ENCODE measurements at places on chromosomes 12 and 14. TPM values are rescaled to one million over a fixed set of nuclear protein-coding genes. Genes with fewer than 3 reads are reported as not detected.

The ANKRD9 gene
- total RNA-seq = 17.0 TPM

The ZFP36L1 gene
- total RNA-seq = 70.0 TPM

The NELL2 gene
- total RNA-seq = 10.2 TPM

The EIF2B2 gene
- 50.4 TPM for total RNA-seq

The RTL1 gene
- total RNA-seq = not detected

The IAPP gene
- total RNA-seq = not detected

Measured in activated T-helper 2 cell treated with anti-CD3 and anti-CD28 coated beads, Interferon-gamma antibody, Interleukin-2, Interleukin-4, amounts not matched to agents 10 μg/mL and 5 μg/mL and 100 μg/mL, durations not matched to agents 14 hours and 24 hours and 36 hours (primary cell).